ENCODE measurements at places on chromosomes 4 and X.

DNA sequence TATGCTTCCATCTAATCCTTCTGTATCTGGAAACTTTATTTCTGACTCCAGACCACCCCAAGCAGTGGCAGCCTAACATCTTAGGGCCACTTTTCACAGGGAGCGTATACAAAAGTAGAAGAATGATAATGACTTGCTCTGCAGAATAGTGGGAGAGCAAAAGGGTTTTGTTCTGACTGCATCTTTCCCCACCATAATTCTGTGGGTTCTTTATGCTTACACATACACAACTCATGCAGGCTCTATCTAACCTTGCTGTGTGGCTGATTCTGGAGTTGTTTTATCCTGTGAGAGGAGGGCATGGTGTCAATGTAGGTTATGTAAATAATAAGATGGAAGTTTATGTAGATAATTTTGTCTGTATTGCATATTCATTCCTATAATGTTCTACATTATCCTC, 42.4 kb upstream of the NDNF start:
- DNase-seq: no peak

GRCh38 chrX:136752796-136753195, 27.9 kb downstream of the ARHGEF6 start:
- DNase-seq: no peak

GRCh38 chrX:97529536-97530200, 646.0 kb downstream of the RPA4 start:
- DNase-seq: no peak

GRCh38 chr4:61984260-61984909, 784.3 kb downstream of the ADGRL3 start:
- DNase-seq: no peak

GRCh38 chr4:85658766-85659439, 184.0 kb downstream of the ARHGAP24 start:
- no peak for DNase-seq

- DNase-seq: no peak
Measured at GRCh38 chrX:28108186-28108945, 127.1 kb upstream of the DCAF8L1 start.

DNA sequence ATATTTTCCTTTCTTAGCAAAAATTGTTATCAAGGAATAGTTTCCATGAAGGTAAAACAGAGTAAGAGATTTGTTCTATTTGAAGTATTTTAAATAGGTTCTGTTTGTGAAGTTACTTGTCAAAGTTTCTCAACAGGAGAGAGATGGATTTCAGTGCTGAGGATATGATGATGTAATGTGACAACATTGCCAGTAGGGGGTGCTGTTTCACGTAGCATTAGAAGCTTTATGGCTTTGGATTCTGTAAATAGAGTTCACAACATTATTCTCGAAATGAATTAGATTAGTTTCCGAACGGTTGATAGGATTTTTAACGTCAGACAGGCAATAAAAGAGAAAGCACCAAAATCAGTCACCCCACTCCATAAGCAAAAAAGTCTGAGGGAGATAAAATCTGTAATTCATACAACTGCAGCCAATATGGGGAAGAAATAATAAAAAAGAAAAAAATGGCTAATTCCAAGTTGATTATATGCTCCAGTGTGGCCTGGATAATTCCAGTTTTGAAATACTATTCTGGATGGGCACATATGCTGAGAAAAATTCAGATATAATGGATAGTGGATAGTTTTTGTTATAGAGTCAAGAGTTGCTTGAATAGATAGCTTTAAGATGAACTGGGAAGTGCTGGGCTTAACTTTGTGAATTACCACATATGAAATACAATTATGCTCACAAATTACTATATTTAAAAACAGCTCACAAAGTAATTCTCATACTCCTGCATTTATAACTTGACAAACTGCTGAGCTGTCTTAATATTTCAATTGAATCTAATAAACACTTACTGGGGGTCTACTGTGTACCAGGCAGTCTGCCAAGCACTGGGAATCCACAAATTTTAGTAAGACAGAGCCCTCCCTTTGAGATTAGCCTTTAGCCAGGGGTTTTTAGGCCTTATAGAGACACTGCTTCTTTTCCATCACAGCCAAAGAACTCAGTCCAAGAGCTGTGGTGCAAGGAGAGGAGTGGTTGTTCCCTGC, 109.1 kb downstream of the GPAT3 start:
- no peak for DNase-seq

GRCh38 chr4:106194801-106195200, 121.2 kb downstream of the TBCK start:
- DNase-seq: no peak

DNA sequence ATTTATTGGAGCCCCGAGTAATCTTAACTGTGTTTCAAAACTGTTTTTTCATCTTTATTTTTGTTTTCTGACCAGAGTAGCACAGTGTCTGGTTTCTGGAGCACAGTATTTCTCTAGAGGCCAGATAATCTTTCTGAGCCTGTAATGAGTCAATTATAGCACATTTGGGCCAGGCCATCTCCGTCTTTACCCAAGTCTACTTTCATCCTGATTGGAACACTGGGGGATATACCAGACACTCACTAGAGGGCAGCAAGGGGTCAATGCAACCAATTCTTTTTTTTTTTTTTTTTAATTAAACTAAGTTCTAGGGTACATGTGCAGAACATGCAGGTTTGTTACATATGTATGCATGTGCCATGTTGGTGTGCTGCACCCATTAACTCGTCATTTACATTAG, 282.0 kb downstream of the ARHGAP24 start:
- no peak for DNase-seq

DNA sequence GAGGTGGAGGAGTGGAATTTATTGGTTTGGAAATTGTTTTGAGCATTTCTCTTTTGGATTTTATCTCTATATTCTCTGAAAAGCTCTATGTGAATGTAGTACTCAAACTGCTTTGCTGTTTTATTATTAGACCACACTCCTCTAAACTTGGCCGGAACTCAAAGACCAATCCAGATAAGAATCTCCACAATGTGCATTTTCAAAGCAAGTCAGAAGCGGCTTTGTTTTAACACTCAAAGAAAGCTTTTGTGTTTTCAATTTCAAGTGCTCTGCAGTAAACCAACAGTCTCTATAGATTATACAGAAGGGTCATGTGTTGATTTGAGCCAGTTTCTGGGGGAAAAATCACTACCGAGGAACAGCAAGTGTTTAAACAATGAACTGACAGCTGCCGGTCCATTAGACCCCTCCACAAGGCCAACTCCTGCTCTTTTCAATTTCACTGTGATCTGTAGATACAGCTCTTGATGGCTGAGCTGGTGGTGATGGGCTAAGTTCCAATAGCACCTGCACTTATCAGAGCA, 79.4 kb downstream of the FTHL17 start:
- DNase-seq: no peak

DNA sequence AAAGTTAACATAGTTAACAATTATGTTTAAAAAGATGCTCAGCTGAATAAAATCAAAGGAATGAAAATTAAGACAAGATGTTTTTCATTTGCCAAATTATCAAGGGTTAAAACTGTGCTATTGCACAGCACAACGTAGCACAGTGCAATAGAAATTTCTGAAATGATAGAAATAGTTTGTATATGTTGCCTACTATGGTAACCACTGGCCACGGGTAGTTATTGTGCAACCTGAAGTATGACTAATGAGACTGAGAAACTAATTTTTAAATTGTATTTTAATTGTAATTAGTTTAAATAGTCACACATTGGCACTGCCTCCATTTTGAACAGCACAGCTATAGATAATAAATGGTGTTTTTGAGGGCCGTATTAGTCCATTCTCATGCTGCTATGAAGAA, 343.1 kb upstream of the FAM241A start:
- DNase-seq: no peak

DNA sequence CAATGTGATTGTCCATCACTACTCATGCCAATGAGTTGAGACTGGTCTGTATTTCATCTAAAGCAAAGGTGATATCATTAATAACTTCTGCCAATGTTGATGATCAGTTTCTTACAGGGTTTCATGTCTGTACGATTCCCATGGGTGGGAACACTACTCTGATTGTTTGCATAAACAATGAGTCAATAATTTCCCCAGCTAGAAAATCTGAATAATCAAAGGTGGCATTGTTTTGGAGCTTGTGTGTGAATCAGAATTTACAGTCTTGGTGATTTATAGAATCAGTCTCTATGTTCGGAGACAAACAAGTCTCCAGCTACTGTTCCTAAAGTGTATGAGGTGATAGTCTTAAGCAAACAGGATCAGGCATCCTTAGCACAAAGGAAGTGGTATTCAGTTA, 35.5 kb upstream of the PARM1 start:
- no peak for DNase-seq
